ENCODE measurements at places on chromosomes 2 and 18.

GRCh38 chr18:2984703-2985261 is 28.2 kb downstream of the LPIN2 start:
- DNase-seq = no peak

DNA sequence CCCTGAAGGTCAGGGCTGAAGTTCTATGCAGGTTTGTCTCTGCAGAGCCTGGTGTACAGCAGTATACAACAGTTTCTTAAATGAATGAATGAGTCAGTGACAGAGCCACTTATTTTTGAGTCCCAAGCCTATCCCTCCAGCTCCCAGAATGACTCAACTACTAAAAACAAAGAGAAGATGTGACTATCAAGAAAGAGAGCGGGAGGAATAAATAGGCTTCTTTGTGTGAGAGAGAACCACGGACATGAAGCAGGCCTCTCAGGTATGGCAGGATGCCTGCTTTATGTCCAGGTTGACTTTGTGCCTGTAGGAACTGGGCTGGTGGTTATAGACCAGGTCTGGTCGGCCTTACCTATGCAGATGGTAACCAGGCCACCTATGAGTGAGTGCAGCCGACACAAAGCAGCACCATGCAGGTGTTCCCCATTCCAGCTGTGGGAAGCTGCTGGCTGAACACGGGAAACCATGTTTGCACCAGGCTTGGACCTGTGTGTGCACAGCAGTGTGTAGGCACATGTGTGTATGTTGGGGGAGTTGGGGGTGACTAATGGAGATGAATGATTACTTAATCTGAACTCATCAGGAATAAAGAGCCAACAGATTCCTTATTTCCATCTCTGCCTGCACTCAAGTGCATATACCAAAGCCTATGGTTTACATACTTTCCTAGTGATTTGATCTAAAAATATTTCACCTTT is 171.0 kb downstream of the OSR1 start:
- no peak for DNase-seq

- DNase-seq = no peak
These were observed 55.1 kb downstream of the RALBP1 start for GRCh38 chr18:9530226-9531009.

DNA sequence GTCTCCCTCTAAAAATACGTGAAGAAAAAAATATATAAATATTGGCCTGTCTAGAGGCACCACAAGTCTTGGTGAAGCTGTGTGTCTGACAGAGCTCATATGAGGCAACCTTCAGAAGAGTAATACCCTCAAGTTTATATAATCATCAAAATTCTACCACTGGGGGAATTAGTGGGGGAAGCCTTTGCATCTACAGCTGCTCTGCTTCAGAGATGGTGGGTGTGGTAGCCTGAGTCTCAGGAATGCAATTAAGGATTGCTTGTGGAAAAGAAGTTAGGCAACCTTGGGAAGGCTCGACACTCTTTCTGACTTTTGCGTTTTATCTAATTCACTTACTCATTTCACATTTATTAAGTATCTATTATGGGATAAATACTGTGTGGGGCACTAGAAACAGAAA is 17.4 kb downstream of the TPGS2 start:
- DNase-seq = no peak

GRCh38 chr18:47558110-47558750 is 306.8 kb upstream of the SKOR2 start:
- DNase-seq = no peak

- no peak for DNase-seq
These were observed 70.5 kb downstream of the FMNL2 start for GRCh38 chr2:152405206-152406118.

DNA sequence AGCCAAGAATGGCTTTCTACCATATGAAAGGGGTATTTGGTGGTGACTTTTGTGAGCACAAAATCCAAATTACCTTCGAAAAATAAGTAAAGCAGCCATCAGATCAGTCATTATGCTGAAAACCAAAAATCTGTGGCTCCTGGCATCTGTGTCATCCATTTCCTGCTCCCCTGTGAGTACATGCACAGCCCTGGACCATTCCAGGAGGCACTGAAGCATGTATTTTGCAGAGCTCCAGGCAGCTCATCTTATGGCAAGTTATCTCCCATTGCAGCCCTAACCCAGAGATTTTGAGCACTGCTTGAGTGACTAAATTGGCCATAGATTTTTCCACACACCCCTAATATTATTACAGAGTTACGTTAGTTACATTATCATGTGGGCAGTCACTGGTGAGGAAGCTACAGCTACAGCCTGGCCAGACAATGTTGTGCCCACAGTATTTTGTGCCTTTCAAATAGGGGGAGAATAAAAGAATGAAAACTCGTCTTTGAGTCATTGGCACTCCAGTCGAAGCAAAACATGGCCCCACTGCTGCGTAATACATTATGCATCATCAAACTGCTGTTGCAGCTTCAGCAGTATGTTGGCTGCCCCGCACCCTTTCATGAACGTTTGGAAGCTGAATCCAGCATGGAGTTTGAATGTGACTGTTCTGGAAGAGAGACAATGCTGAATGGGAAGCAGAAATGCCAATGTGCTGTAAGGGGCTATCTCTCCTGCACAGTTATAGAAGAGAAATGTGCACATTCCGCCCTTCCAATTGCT is 702.2 kb downstream of the RNF144A start:
- DNase-seq = no peak

DNA sequence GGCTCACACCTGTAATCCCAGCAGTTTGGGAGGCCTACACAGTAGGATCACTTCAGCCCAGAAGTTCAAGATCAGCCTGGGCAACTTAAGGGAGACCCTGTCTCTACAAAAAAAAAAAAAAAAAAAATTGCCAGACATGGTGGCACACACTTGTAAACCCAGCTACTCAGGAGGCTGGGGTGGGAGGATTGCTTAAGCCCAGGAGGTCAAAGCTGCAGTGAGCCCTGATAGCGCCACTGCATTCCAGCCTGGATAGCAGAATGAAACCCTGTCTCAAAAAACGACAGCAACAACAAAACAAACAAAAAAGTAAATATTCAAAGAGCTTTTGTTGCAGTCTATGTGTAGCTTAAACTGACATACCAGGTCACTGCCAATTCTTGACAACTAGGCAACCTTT is 63.1 kb upstream of the TANK start:
- DNase-seq = no peak

Data from GM12892 (cell line).